Adipocyte (in vitro differentiated cells): ENCODE measurements at places on chromosomes 3 and 15.

DNA sequence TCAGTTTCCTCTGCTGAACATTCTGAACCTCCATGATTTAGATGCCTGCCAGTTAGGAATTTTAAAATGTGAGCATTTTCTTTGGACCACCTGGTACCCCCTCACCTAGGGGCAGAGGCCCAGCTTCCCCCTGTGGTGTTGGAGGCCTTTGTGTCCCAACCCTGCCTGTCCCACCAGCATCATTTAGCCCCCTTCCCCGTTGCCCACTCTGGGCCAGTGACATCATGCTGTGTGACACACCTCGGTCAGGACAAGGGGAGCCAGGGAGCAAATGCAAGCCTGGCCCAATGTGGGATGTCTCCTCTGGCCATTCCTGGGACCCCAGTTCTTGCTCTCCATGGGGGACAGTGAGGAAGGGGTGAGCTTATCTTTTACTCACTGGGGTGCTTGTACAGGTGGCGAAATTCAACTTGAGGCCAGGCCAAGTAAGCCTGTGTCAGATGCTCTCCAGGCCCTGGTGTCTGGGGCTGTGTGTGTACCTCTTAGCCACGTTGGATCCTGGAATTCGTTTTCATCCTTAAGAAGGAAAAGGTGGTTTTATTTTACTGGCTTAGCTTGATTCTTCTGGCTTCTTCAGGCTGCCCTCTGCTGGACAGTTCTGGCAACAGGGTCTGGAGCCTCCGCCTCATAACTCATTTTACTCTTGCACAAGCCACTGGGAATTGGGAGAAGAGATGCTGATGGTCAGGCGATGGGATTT lies 49.7 kb upstream of the MYZAP start:
- DNase-seq, result peak; percentile 93

DNA sequence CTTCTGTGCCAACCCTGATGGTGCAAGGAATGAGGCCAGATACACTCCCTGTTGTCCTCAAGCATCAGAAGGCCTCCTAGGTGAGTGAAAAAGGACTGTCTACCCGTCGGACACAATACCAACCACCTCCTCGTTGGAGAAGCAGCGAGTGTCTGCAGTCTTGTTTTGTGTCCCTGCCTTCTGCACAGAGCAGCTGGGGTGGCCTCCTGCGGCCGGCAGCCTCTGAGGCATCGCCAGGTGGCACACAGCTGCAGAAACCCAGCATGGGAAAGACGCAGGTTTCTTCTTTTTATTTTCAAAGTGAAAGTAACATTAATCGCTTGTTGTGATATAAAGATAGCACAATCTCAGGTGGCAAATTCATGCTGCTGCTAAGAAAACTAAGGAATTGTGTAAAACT lies 509.9 kb downstream of the OCA2 start:
- no peak for DNase-seq

DNA sequence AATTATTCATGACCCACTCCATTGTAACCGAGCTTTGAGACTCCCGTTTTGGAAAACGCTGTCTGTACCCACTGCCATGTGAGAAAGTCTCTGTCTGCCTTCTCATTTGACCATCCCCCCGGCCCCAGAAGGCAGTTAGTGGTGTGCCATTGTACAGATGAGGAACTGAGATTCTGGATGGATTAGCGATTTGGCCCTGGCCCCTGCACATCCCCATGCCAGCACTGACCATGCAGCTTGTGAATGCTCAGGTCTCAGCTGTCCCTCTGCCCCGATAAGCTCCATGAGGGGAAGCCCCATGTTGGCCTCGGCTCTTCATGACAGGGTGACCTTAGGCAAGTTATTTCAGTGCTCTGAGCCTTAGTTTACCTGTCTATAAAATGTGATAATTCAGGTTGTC lies 153.0 kb upstream of the SMAD3 start:
- DNase-seq, result no peak

- no peak for DNase-seq
Observed at GRCh38 chr3:13616359-13616758, 67.4 kb downstream of the FBLN2 start.

DNA sequence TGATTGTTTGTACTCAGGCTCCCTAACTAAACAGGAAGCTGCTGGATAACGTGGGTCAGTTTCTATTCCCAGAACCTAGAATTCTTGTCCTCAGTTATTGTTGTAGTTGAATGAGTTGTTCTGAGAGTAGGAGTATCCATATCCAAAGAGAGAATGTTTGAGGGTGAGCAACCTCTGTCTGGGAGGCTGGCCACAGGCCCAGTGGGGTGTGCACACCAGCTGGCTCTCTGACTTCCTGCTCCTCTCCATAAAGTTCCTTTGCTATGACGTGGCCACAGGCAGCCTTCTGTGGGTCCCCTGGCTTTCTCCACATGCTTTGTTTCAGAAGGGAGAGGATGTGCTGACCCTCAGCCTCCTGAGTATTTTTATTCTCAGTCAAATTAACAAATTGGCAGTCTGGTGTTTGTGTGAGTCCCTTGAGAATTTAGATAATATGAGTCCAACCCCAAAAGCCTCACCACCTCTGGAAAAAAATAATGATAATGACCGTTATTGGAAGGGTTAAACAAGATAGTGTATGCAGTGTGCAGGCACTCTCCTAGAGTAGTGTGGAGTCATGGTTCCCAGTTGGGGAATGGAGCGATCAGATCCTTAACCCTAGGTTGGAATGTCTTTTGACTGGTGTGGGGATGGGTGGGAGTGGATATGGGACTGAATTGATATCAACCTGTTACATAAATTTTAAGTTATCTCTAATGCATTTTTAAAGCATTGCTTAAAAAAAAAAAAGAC lies 47.6 kb upstream of the MED12L start:
- DNase-seq, result peak; percentile 87

DNA sequence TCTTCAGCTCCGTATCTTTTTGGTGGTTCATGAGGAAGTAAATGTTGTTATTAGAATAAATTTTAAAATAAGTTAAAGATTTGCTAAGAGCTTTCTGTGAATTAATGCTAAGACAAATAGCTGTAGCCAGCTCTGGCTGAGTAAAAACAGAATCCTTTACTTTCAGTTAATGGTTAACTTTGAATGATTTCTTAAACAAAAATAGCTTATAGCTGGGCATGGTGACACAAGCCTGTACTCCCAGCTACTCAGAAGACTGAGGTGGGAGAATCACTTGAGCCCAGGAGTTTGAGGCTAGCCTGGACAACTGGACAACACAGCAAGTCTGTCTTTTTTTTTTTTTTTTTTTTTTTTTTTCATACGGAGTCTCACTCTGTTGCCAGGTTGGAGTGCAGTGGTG lies 25.0 kb downstream of the TCAIM start:
- no peak for DNase-seq

DNA sequence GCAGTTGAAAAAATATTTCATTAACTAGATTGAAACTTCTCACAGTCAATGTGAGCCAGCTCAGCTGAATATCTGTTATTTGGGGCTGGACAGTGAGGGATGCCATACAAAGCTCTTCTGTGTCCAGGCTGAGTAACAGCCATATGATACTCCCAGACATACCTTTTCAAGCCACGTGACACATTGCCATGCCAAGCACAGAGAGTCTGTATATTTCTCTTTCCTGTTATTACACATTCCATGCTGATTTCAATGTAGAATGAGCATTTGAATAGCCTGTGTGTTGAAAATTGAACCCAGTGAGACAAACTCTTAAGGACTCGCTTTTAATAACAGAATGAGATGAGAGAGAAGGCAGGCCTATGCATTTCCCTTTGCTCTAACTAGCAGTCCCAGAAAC lies 334.7 kb upstream of the RASGRP1 start:
- peak; percentile 71 for DNase-seq

GRCh38 chr3:43726521-43726920 lies 35.8 kb downstream of the ABHD5 start:
- DNase-seq, result peak; percentile 37

GRCh38 chr15:62050115-62050514 lies 10.1 kb downstream of the VPS13C start:
- DNase-seq, result no peak

DNA sequence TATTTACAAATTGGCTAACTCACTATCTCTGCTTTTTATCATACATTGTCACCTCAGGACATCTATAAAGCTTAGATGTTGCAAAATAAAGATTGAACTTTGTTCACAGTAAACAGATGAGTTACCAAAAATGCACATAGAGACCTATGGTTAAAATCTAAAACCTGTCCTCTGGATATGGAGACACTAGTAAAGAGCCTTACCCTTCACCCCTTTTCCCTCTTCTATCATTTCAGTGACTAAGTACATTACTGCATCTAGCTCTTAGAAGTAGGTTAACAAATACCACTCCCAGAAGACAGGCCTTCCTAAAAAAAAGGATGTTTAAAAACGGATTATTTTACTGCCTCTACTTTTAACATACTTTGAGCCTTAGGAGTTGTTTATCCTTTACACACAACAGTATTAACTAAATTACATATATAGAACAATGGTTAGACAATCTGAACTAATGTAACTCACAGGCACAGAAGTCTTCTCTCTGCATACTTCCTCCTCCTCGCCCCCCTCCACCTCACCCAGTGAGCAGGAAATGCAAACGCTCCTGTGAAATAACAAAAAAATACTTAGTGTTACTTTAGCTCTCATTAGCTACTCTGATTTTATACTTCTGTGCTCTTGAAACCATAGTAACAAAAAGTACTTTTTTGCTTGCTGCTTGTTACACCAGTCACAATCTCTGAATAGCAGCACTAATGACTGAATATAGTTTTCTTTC lies 23.3 kb downstream of the IREB2 start:
- DNase-seq, result peak; percentile 43

- peak; percentile 69 for DNase-seq
Observed at GRCh38 chr3:177906126-177906511, 630.1 kb upstream of the KCNMB2 start.

GRCh38 chr3:127475975-127476705 lies 114.4 kb downstream of the TPRA1 start:
- DNase-seq, result no peak

GRCh38 chr15:82970078-82970686 lies 15.8 kb upstream of the RAMAC start:
- DNase-seq, result no peak

GRCh38 chr3:179608931-179609720 lies 4.5 kb downstream of the NDUFB5 start:
- DNase-seq, result no peak

- no peak for DNase-seq
Observed at GRCh38 chr15:35907511-35907910, 361.5 kb upstream of the DPH6 start.

DNA sequence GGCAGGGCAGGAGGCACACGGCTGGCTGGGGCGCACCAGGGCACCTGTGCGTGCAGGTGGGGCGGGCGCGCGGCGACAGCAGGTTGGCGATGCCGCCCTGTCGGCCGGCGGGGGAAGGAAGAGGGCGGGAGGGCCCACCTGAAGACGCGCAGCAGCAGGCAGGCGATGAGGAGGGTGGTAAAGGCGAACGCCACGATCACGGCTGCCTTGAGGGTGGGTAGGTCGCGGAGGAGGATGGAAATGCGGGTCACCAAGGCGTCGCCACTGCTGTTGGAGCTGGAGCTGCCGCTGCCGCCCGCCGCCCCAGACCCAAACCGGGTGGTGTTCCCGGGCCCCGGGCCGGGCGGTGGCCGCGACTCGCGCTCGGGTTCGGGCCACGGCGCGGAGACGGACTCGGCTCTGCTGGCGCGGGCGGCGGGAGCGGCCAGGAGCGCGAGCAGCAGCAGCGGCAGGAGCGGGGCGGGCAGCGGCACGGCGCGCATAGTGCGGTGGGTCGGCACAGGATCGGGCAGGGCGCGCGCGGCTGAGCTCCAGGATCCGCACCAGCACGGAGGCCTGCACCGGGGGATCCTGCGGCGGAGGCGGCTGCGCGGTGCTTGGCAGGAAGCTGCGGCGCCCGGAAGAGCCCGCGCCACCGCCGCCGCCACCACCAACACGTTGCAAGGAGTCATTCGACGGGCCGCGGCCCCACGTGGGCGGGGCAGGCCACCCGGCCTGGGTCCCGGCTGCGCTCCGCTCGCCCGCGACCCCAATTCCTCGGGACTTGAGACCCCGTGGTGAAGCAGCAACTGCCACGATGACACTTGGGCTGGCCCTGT lies at the start of gene FAM174B:
Gene FAM174B, minus strand, starts transcription at position 598 of the 818 bp plus-strand sequence.
- peak; percentile 77 for DNase-seq

GRCh38 chr3:66386925-66387650 lies 113.7 kb downstream of the LRIG1 start:
- peak; percentile 39 for DNase-seq

- DNase-seq, result no peak
Observed at GRCh38 chr3:145692751-145693150, 468.2 kb downstream of the PLOD2 start.

DNA sequence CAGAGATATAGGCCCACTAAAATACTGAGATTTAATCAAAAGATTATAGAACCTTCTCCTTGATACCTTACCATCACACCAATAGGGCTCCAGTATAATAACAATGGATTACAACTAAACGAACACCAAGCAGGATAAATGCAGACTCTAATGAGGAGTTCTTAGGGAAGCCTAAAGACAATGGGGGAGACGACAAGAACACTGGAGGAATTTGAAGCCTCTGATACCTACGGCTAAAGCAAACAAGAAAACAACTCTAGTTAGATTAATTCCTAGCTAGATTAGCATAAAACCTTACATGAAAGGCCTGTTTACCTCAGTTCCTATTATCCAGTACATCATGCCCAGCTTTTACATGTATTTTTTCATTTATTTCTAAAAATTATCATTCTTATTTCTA lies 35.1 kb downstream of the NGLY1 start:
- no peak for DNase-seq

DNA sequence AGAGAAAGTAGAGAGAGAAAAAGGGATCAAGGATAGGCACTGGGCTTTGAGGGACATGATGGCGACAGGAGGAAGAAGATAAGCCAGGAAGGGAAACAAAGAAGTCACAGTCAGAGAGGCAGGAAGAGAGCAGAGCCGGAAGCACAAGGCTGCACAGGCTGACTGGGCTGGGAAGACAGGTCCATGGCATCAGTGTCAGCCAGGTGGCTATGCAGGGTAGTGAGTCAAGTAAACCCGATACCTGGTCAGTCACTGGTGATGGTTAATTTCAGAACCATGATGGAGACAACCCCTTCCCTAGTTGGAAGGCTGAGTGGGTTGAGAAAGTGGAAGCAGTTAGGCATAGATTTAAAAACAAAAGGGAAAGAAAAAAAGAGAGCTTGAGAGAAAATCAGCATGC lies 203.8 kb downstream of the EPHB1 start:
- DNase-seq, result no peak

DNA sequence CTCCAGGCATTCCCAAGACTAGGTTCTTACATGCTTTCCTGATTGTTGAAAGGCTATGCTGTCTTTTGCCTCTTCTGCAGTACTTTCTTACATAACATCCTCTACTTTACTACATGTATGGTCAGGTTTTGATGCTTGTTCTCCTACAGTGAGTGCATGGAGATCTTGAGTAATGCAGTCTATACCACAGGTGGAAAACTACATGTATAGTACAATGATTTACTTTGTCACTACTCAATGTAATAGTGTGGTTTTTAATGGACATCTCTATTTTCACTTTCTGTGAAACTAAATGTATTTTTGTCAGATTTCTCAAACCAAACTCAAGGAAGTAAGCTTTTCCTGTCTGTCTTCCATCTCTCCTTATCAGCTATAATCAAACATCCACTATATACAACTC lies 657.0 kb downstream of the TUSC7 start:
- no peak for DNase-seq

DNA sequence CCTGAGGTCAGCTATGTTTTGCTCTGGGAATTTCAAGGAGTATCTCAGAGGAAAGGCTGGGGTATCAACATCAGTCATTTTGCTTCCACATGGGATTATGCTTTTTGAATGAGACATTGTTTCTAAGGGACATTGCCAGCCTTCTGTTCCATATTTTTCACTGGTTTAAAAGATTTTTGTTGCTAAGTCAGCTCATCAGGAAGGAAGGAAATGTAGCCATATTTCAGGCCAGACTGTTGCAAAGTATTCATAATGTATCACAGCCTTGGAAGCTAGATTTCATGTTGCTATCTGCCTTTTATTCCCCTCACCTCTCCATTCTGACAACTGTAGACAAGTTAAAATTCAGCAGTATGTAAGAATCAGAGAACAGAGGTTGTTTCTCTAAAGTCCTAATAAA lies 61.0 kb upstream of the CHRM5 start:
- DNase-seq, result no peak
